GM12865 (cell line): ENCODE measurements at places on chromosomes 3 and 15.

GRCh38 chr3:113908133-113908532, 39.7 kb upstream of the ZDHHC23 start:
- DNase-seq = no peak

DNA sequence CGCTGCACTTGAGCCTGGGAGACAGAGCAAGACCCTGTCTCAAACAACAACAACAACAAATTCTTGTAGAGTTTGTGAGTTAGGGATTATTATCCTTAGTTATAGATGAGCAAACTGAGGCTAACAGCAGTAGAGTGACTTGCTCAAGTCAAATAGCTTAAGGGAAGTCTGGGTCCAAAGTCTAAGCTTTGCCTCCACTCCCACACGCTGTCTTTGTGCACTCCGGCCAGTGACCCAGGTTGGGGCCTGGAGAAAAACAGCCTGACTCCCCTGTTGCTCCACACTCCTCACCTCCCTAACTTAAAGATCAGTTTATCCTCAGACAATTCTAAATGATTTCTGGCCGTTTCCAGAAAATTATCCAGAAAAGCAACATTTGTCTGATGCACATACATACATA, 9.2 kb upstream of the SIN3A start:
- no peak for DNase-seq

DNA sequence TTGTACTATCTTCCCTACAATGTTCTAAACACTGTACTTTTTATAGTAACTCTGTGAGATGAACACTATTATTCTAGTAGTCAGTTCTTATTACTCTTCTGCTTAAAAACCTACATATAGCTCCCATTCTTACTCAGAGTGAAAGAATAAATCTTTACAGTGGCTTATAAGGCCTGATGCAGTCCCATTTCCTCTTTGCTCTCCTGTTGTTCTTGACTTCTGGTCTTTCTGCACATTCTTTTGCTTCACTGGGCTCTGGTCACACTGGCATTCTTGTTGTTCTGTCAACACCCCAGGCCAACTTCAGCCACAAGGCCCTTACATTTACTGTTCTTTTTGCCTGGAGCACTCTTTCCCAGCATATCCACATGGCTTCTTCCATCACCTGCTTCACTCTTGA, 58.2 kb upstream of the TP63 start:
- peak; percentile 58 for DNase-seq

DNA sequence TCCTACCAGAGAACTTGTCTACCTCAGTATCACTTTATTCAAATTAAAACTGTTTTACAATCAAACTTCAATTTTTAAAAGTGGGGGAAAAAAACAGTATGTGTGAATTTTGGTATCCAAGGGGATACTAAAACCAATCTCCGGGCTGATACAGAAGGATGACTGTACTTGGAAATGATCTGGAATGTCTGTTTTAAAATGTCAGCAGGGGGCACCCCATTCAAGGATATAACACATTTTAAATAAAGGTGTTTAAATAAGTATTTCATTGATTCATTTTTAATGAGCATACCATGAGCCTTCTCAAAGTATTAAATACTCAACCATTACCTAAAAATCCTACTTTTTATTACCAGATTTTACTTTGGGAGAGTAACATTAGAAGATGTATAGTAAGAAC, 67.9 kb downstream of the ULK4 start:
- peak; percentile 50 for DNase-seq

- DNase-seq = no peak
Measured at GRCh38 chr3:47429476-47430270, 46.1 kb downstream of the SCAP start.

DNA sequence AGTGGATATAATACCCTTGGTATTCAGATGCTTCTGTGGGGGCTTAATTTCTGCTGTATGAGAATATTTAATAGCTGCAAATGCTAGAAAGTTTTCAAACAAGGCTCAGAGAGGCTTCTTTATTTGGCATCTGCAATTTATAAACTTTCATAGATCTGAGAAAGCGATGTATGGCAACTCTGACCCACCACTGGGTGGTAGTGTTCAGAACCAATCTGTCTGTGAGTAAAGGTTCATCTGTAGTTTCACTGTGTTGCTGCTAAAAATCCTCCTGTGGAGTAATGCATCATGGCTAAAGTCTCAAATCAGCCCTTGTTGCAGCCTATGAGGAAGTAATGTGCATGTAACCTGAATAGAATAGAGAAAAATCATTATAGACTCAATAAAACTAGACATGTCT, 47.4 kb downstream of the CLSTN2 start:
- no peak for DNase-seq

GRCh38 chr3:139308560-139308959, 35.3 kb upstream of the MRPS22 start:
- no peak for DNase-seq

DNA sequence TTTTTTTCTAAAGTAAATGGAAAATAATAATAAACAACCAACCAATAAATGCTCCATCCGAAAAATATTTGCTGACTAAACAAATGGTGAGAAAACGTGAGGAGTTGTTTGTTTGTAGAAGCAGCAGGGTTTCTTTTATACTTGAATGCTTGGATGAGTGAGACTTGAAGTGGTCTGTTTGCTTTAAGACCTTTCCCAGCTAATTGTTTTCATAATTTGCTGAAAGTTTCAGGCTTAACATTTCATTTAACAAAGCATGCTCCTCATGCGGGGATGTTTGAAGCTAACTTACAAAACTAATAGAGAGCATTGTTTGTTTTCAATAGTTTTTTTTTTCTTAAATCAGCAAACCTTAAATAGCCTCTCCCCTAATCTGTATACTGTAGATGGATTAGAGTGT, 484.6 kb downstream of the ROBO2 start:
- DNase-seq = no peak

- DNase-seq = no peak
Measured at GRCh38 chr3:10463533-10464434, 41.6 kb downstream of the ATP2B2 start.

DNA sequence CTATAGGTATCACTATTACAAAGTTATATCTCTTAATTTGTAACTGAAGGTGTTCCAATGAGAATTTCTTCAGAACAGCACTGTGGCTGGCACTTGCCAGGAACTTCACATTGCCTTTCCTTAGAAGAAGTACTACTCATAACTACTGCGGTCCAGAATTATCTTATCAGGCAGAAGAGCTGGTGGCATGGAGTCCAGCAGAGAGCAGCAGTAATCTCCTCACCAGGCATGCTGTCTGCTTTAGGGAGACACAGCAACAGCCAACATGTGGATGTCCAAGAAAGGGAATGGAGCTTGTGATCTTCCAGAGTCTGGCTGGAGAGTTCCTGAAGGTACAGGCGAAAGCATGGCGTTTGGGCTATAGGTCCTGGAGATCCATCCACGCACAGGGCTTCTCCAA, 919.7 kb upstream of the NR2F2 start:
- no peak for DNase-seq

GRCh38 chr15:73989001-73989798, 2.9 kb downstream of the STOML1 start:
- DNase-seq = no peak

- DNase-seq = peak; percentile 28
Measured at GRCh38 chr3:107942244-107942643, 148.6 kb downstream of the CD47 start.

DNA sequence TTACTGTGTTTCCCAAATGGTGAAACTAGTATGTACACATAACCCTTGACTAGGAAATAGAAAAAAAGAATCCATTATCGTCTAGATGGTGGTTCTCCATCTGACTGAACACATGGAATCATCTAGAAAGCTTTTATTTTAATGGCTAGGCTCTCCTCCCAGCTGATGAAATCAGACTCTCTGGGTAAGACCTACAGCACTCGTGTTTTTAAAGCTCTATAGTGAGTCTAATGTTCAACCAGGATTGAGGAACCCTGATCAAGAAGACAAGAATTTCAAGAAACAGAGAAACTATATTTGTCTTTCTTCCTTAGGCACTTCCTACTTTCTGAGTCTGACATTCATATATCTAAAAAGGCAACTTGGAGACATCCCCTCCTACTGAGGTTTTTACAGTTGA, 118.8 kb downstream of the TMCO5A start:
- no peak for DNase-seq

- DNase-seq = no peak
Measured at GRCh38 chr3:197446700-197447056, 109.1 kb downstream of the BDH1 start.

GRCh38 chr3:10366651-10367101, 45.8 kb upstream of the SEC13 start:
- DNase-seq = no peak

- no peak for DNase-seq
Measured at GRCh38 chr15:57652481-57652880, 54.0 kb upstream of the POLR2M start.

- no peak for DNase-seq
Measured at GRCh38 chr15:37053166-37053565, 47.2 kb downstream of the MEIS2 start.

DNA sequence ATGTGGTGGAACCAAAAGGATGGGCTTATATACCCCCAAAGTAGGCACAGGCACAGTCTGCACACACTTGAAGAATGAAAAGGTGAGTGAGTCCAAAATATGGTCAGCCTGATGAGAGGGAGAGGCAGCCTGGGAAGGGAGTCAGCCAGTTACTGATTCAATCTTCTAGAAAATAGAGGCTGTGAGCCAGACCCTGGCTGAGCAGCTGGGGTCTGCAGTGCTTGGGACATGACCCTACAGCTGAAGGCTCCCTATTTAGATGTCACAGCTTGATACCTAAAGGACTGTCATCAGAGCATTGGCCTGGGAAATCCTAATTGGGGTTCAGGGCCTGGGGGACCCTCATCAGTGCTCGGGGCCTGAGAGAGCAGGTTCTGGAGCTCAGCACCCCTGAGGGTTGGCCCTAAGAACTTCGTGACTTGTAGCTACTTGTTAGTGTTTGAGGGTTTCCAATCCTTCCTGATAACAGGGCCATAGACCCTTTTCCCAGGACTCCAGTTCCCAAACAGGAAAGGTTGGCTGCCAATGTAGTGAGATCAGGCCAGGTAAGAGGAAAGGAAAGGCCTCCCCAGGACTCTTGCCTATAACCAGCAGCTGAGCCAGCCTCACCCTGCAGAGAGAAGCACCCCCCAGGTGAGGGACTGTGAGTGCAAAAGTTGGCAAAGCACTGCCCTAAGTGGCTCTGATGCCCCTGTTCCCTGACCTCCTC, 54.7 kb upstream of the SLCO2A1 start:
- no peak for DNase-seq

- DNase-seq = no peak
Measured at GRCh38 chr3:14120111-14120920, 4.4 kb downstream of the CHCHD4 start.

- no peak for DNase-seq
Measured at GRCh38 chr3:52443791-52444687, 864 bp downstream of the SEMA3G start.

GRCh38 chr3:190070622-190071347, 49.9 kb downstream of the P3H2 start:
- no peak for DNase-seq

- DNase-seq = no peak
Measured at GRCh38 chr3:168155303-168155702, 59.6 kb upstream of the GOLIM4 start.

DNA sequence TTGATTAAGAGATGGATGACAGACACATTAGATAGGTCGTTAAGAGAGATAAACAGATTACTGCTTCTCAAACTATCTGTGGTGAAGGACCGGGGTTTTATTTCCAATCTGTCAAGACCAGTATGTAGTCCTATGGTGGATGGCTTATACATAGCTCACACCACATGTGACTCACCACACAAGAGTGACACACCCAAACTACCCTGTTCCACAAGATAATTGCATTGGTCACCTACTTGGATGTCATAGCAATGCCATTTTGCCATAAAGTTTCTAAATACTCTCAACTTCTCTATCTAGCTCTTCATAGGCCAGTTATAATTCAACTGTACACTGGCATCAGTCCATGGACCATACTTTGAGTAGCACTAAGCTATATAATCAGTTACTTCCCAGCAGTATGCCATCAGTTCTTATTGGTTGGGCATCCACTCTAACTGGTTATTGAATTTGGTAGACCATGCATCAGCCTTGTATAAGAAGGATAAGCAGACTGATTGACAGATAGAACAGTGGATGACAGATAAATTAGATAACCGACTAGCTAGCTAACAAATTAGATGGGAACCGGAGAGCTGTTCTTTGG, 11.6 kb downstream of the WWTR1 start:
- no peak for DNase-seq

GRCh38 chr15:92899948-92900730, at the start of gene CHD2:
CHD2 (plus strand) TSS chr15:92900324; CDS start chr15:92901238, 914 bp downstream.
- peak; percentile 93 for DNase-seq

DNA sequence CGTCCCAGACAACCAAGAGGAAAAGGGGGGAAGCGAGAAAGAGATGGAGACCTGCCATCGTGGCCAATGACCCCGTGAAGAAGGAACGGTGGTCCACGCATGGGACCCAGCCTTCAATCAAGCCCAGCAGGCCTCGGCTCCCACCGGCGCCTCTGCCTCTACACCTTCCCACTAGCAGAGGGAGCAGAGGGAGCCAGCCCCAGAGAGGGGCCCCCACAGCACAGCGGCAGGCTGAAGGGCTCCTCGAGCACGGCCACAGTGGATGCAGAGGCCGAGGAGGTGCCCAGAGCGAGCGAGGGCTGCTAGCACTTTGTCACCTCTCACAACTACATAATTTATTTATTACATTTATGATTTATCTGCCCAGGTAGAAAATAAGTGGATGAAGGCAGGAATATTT, 68.4 kb upstream of the TOPAZ1 start:
- no peak for DNase-seq

DNA sequence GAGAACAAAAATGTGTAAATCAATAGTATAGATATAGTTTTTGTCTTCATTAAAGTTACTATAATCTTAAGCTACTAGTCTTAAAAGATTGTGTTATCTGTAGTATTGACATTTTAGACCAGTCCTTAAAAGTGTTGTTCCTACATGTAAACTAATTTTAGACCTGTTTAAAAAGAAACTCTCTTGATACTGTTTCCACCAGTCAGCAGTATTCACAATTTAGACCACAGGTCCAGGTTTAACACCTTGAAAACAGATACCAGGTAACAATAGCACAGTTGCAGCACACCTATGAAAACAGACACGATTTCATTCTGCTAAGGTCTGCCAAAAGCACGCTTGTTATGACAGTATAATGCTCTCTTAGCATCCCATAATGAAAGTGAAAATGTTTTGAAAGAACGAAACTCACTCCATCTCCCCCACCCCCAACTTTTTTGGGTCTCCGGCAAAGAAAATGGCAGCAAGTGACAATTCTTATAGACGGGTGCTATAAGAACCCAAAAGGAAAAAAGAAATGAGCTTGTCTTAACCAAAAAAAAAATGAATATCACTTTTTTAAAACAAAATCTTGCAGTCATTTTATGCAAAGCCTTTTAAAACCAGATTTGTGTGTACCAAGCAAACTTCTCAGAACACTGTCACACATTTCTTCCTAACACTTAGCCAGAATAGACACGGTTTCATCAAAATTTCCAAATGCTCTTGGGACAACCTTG, 1.6 kb downstream of the EIF4E3 start:
- peak; percentile 21 for DNase-seq

DNA sequence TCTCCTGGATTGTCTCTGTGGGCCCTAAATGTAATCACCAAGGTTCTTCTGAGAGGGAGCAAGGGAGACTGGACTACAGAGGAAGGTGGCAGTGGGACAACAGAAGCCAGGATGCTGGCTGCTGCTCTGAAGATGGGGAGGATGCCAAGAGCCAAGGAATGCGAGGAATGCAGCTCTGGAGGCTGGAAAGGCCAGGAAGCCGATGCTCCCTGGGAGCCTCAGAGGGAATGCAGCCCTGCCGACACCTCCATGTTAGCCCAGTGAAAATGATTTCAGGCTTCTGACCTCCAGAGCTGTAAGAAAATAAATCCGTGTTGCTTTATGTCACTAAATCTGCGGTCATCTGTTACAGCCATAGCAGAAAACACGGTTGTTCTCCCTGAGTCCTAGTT, 44.1 kb downstream of the UMPS start:
- no peak for DNase-seq
